Lung (tissue), 17 donors: ENCODE measurements at places on chromosomes 4 and X. TPM values are rescaled to one million over a fixed set of nuclear protein-coding genes. Genes with fewer than 3 reads are reported as not detected.
A peak's percentile ranks its signal among the peaks of the same experiment; 100 is the strongest.

Gene ASB12
- 0.46 TPM for total RNA-seq

Gene SHROOM2
- 15.5 TPM for total RNA-seq

Gene TEX28
- not detected for total RNA-seq

Gene SUPT20HL1
- not detected for total RNA-seq

Gene S100P
- 34.2 TPM for total RNA-seq

Gene TMEM128
- 31.3 TPM for total RNA-seq

Gene CORIN
- 0.80 TPM for total RNA-seq

DNA sequence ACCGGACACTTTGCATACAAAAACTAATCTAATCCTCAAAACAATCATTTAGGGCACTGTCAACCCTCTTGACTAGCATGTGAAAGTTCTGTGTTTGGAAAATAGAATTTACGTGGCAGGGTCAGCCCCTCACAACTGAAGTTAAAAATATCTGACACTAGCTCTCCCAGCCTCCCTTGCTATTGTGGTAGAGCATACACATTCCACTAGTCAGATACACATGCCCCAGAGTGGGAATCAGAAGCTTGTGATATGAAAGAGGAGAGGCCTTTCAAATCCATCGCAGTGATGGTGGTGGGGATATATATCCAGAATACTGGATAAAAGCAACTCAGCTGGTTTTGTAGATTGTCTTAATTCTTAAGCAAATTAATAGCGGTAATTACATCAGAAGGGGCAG lies 205.7 kb upstream of the IL15 start:
- DNase-seq: no peak

GRCh38 chr4:146170149-146170548 lies 5.4 kb upstream of the LSM6 start:
- no peak for DNase-seq

DNA sequence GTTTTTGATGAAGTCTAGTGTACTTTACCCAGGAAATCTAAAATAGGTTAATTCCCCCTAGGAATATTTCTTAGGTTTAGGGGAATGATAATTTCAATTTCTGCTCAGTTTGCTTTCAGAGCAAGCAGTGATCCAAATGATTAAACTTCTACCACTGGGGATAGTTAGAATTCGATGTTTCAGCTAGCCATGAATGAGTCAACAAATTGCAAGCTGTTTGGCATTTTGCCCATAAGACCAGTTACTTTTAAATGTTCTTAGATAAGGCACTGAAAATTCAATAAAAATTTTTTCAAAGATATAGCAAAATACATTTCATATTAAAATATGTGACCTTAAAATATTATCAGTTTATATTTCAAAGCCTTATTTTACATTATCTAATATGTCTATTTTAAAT lies 993.6 kb downstream of the ARAP2 start:
- no peak for DNase-seq

DNA sequence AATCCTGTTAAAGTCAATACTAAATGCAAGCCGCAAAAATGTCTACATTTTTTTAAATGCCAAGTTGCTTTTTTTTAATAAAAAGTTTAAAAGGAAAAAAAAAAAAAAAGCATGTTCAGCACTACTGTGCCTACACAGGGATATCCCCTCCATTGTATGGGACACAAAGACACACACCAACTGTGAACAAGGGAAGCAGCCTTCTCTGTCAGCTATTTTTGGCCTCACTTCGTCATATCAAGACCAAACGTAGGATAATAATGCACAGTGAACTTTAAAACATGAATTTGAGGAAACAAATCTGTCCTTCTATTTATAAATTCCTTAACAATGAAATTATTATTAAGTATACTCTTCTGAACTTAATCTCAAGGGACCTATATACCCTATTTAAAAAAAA lies 4.4 kb downstream of the FBXW7 start:
- no peak for DNase-seq

GRCh38 chr4:61805227-61805626 lies 605.1 kb downstream of the ADGRL3 start:
- peak; percentile 18 for DNase-seq

GRCh38 chrX:112512509-112512908 lies 167.2 kb downstream of the LHFPL1 start:
- no peak for DNase-seq

DNA sequence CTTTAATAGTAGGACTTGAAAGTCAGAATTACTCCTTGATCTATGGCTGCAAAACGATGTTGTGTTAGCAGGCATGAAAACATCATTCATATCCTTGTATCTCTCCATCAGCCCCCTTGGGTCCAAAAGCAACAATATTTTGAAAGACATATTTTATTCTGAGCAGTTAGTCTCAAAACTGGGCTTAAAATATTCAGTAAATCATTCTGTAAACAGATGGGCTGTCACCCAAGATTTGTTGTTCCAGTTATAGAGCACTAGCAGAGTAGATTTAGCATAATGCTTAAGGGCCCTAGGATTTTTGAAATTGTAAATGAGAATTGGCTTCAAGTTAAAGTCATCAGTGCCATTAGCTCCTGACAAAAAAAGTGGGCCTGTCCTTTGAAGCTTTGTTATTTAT lies 1565.6 kb downstream of the STIM2 start:
- no peak for DNase-seq

DNA sequence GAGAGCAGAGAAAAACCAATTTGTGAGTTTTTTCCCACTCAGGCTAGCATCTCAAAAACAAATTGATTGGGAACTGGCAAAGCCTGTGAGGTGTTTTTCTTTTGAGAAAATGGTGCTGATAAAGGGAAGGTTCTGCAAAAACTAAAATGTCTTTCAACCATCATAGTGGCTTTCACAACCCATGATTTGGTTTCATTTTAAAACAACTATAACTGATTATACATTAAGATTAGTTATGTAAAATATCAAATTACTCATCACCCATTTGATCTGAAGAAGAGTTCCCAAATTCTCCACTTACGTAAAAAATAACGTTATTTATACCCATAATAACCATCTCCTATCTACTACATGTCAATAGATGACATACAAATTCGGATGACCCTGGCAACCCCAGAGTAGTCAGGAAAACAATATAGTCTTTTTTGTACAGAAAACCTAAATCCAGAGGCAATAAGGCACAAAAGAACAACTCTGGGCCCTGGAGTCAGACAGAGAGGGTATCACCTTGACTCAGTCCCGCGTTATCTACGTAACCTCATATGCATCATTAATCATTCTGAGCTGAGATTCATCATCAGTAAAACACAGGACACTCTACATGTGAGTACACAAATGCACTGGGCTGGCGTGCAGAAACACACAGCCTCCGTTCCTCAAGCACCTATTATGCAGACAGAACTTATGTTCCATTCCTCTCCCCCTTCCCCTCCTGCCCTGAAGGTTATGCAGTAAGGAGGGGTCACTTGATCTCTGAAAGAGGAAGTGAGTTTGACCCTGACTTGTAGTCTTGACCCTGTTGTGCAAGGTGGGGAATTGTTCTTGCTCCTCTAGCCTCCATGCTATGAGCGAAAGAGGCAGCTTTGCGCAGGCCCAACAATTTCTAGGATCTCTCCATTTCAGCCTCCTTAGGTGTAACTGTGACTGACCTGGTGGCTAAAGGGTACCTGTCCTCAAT lies 82.2 kb downstream of the SLC9A7 start:
- DNase-seq: no peak

GRCh38 chr4:47465004-47465403 lies 1.5 kb upstream of the COMMD8 start:
- no peak for DNase-seq

DNA sequence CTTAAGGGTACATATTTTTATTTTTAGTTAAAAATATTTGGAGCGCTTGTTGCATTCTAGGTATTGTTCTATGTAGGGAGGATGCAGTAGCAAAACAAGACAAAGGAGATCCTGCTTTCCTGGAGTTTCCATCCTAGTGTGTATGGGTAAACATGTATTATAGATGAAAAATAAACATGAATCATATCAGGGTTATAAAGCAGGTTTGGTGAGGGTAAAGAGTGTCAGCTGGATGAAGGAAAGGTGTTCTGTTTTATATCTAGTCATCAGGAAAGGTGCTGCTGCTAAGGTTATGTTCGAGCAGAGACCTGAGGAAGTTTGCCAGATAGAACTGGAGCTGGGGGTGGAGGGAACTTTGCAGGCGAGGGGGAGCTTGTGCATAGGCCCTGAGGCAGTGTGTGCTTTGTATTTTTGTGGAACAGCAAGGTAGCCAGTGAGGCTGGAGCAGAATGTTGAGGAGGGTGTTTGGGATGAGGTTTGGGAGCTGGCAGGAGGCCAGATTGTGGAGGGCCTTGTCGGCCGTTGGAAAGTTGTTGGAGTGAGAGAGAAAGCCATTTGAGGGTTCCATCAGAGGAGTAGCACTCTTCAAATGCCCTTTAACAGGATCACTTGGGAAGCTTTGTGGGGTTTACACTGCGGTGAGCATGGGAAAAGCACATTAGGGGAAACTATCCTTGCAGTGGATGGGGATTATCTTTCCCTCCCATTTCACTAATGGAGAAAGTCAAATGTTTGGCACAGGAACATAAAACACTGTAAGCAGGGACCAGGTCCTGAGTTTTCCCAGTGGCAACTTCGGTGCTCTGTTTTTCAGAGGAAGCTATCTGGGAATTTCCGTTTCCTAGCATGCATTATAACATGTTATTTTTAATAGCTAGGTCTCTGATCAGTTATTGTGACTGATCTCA lies 35.9 kb downstream of the AFF1 start:
- DNase-seq: peak; percentile 23

GRCh38 chr4:73853246-73853704 lies at the start of gene PF4V1:
Gene PF4V1 (plus strand): TSS chr4:73853296. CDS start chr4:73853363, 67 bp downstream.
- DNase-seq: no peak

- no peak for DNase-seq
Measured at GRCh38 chr4:148060264-148061140, 328.6 kb downstream of the ARHGAP10 start.

DNA sequence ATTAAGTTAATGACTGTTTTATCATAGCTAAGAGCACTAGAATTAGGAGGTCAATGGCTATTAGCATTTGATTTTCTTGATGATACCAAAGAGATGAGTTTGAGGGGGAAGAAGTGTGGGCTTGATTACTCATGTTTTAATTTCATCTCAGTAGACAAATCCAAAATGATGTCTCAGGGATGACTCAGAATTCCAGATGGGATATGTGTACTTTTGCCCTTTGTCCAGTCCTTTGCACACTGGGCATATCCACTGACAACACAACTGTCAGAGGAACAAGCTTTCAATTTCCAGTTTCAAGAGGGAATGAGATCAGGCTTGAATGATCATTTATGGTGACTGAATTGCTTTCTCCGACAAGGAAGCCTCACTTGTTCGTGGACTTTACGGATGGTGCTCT lies 325.3 kb upstream of the FTHL17 start:
- no peak for DNase-seq

DNA sequence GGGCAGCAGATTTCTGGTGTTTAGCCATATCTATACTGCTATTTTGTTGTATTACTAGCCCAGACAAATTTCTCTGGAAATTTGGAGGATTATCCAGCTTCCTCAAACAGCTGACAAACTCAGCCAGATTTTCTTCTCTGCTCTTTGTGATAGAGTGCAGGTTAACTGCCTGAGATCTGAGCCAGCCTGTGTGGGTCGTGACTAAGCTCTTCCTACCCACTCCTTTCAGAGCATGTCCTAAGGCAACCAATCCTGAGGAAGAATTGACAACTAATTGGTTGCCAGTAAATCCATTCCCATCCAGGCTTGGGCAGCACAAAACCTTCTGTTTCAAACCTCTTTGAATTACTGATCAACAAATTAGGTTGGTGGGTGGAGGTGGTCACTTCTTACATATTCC lies 2.5 kb upstream of the GABRA2 start:
- DNase-seq: no peak

DNA sequence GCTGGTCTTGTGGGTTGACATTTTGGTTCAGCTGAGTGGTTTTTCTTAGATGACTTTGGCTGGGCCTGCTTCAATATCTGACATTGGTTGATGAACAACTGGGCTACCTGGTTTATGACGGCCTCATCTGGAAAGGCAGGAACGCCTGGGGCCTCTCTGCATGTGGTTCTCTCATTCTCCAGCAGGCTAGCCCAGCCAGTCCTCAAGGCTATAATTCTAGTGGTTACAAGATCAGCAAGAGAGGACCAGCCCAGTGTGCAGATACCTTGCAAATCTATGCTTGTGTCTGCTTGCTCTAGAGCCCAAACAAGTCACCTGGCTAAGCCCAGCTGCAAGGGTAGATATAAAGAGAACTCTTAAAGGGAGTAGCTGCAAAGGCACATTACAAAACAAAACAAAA lies 214.2 kb upstream of the PUDP start:
- DNase-seq: no peak

GRCh38 chrX:16469870-16470269 lies 180.1 kb upstream of the S100G start:
- no peak for DNase-seq

DNA sequence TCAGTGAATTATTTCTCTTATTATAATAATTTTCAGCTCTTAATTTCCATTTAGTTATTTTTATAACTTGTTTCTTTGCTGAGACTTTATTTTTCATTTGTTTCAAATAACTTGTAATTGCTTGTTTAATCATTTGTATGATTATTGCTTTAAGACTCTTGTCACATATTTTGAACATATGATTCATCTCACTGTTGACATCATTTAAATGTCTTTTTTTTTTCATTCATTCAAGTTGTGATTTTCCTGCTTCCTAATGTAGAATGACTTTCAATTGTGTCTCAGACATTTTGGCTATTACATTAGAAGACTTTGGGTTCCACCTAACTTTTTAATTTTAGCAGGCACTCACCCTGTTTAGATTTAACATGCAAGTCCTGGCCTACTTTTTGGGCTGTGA lies 234.8 kb upstream of the DIPK2B start:
- DNase-seq: no peak

DNA sequence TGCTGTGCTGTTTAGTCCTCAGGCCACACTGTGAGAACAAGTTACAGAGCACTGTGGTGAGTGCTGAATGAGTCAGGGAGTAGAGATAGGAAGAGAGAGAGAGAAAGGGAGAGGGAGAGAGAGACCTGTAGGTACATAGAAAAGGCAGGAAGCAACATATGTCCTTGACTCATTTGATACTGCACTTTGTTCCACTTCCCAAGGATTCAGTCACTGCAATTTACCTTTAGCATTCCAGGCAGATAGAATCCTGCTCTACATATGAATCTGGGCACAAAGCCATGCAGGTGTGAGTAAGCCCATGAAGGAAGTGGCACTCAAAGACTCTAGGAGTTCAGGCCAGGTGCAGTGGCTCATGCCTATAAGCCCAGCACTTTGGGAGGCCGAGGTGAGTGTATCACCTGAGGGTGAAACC lies 1.0 kb upstream of the DAPP1 start:
- peak; percentile 51 for DNase-seq

DNA sequence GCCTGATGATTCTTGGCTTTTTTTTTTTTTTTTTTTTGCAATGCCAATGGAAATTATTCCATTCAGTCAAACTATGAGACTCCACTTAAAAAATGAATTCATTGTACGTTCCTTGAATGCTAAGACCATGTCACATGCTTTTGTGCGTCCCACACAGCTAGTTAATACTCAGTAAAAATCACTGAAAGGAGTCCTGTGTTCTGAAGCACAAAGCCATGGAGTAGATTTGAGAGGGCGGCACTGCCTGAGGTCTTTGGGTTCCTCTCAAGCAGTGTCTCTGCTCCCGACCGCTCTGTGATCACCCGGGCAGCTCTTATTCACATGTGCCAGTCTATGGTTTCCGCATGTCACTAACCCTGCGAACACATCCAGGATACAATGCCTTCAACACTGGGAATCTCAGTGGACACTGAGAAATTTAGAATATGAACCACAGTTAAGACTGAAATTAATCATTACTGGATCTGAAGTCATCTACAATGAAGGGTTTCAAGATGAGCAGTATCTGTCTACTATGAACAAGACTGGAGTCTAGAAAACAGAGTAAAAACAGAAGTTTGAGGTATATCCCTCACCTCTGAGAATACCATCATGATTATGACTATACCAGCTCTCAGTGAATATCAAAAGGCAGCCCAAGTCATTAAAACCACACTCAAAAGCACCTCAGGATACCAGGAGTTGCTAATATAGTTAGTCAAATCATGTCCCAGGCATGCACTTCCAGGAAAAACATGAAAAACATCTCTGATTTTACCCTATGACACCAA lies 193.0 kb downstream of the MGST2 start:
- DNase-seq: no peak
